ENCODE measurements at places on chromosomes 2 and 18. TPM values are rescaled to one million over a fixed set of nuclear protein-coding genes. Genes with fewer than 3 reads are reported as not detected.

GRCh38 chr2:148122788-148123187 is 101.9 kb downstream of the MBD5 start:
- no peak for DNase-seq

DNA sequence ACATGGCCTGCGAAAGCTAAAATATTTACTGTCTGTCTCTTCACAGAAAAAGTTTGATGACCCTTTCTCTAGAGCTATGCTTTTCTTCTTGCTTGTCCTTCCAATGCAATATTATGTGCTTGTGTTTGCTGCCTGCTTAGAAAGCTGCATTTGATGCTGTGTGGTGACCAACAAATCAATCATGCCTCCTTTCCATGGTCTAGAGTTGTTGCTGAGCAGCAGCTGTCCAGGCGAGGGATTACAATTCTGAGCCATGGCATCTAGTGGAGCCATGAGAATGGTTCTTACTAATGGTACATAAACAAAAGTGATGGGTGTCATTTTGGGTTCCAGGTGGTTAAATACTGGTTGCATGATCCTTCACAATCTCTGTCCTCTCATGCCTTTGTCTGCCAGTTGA is 1142.1 kb downstream of the DPP10 start:
- no peak for DNase-seq

DNA sequence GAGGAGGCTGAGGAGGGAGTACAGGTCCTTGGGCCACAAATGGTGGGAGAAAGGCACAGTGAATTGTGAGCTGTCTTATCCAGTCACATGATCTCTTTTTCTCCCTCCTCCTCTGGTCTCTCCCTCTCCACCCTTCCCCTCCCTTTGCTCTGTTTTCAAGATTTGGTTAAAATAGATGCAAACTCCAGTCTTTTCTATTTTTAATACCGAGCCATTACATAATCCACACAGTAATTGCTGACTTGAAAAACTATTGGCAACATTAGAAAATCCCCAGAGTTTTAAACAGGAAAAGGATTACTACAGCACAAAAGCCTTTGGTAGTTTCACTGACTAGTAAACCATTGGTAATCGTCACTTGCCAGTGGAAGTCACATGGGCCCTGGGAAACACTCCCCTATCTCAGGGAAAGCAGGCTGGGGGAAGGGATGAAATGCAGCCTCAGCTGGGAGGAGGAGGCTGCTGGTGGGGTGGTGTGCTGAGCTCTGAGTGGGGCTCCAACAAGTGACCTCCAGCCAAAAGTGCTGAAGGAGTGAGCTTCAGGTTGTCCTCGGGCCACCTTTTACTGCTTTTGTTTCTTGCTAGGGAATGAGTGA is 57.4 kb upstream of the PCBP1 start:
- peak; percentile 83 for DNase-seq

RBKS gene
- total RNA-seq, result 1.4 TPM

- DNase-seq, result no peak
Observed at GRCh38 chr18:37314534-37314933, 251.1 kb downstream of the CELF4 start.

SERPINE2 gene
- 29.0 TPM for total RNA-seq

DNA sequence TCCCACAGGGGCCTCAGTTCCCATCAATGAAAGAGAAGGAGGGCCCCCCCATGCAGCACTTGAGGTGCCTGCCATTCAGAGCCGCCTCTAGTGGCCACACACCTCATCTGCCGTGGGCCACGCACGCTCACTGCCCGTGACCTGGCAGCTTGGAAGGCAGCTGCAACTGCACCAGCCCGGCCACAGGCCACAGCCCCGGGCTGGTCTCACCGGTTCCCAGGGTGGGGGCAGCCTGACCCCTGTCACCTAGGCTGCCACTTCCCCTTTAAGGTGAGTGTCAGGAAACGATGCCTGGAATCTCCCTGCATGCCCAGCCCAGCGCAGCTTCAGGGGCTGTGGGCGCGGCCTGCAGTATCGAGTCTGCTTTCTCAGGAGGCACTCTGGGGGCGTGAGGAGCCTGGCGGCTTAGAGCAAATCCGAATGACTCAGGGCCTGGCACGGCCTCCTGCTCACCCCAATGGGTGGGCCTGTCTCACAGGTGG is 2.6 kb downstream of the MAB21L4 start:
- peak; percentile 49 for DNase-seq
